GOT3 (cell line): ENCODE measurements at places on chromosomes 3 and 15.
A peak's percentile ranks its signal among the peaks of the same experiment; 100 is the strongest.

GRCh38 chr15:88932271-88932874 is 19.2 kb upstream of the MFGE8 start:
- no peak for DNase-seq

- no peak for DNase-seq
Observed at GRCh38 chr3:124428372-124429128, 301.7 kb upstream of the UMPS start.

DNA sequence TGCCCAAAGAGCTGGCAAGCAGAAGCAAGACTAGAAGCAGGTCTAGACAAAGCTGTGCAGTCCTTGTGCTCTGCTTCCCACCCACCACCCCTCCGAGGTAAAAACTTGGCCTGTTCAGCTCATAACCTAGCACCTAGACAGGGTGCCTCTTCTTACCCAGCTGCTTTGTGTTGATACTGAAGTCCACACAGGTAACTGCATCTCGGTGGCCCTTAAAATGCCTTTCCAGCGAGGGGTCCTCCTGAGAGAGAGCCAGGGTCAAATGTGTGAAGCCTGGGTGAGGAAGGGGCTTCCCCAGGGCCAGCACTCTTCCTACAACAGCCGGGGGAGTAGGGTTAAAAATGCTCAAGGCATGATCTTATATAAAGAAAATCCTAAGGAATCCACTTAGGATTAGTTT is 3.4 kb downstream of the POC1A start:
- DNase-seq, result no peak

- no peak for DNase-seq
Observed at GRCh38 chr15:44011238-44011854, 183.7 kb downstream of the FRMD5 start.

DNA sequence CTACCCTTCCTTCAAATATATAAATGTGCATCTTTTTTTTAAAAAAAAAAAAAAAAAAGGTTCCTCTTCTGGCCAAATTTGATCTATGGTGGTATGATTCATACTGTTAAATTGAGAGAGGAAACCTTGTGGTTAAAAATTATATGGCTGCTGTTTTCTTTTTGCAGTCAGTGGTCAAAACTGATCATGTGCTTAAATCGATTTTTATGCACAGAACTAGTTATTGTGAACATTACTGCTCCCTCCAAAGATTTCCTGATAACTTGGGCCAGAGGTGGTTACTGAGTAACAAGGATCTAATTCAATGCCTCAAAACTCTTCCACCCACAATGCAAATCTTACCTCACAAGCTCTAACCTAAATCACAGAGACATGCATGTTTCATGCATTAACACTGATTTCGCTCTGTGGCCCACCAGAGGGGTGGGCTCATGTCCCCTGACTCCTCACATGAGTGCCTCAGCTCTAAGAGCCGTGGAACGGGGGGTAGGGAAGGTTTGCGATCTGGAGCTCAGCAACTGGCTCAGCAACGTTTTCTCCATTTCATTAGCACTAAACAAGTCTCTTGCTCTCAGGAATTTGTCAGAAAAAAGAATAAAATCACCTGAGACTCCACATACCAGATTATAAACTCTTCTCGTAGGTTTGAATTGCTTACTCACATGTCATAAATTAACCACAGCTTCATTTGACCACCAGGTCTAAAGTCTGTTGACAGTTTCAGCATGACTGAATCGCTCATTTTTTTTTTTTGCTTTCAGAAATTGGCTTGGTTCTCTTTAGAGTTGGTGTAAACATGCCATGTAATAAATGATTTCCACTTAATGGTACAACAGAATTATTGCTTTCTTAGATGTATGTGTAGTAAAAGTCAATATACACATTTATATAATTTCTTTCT is 280.4 kb downstream of the CD47 start:
- no peak for DNase-seq

DNA sequence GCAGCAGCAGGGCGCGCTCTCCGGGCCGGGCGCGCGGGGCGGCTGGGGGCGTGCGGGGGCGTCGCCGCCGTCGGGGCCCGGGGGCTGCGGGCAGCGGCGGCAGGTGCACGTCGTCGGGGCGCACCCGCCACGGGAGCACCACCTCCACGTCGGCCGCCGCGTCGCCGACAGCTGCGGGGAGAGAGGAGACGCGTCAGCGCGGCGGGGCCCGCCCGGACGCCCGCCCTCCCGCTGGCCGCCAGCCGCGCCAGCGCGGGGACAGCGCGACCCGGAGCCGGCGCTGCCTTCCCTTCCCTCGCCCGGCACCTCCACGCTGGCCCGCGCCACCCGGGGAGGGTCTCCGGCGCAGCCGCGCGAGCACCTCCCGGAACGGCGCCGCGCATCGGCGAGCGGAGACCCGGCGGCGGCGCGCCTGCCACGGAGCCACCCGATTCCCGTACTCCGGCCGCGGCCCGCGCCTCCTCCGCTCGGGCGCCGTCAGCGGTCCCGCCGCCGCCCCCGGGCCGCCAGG is 481 bp downstream of the ADAMTS17 start:
- DNase-seq, result no peak

- no peak for DNase-seq
Observed at GRCh38 chr3:52182196-52182595, 15.8 kb upstream of the ALAS1 start.

- DNase-seq, result peak; percentile 86
Observed at GRCh38 chr15:66803182-66803729, 101.2 kb downstream of the SMAD6 start.

DNA sequence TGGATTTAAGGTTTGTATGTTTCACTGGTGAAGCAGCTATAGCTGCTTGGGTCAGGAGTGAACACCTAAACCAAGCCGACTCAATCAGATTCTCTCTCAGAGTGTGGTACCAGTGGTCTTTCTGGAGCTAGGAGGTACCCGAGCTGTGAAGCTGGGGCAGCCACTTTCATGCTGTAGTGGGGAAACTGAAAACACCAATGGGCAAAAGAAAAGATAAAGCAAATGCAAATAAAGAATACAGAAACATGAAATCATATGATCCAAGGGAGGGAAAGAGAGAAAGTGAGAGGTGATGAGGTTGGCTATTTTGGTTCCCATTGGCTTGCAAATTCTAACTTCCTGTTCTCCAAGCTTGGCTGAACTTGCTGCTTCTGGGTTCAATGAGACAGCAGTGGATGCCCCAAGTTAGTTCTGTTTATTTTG is 212.3 kb upstream of the CFAP20DC start:
- no peak for DNase-seq

- no peak for DNase-seq
Observed at GRCh38 chr15:69997161-69997485, 100.6 kb downstream of the TLE3 start.

DNA sequence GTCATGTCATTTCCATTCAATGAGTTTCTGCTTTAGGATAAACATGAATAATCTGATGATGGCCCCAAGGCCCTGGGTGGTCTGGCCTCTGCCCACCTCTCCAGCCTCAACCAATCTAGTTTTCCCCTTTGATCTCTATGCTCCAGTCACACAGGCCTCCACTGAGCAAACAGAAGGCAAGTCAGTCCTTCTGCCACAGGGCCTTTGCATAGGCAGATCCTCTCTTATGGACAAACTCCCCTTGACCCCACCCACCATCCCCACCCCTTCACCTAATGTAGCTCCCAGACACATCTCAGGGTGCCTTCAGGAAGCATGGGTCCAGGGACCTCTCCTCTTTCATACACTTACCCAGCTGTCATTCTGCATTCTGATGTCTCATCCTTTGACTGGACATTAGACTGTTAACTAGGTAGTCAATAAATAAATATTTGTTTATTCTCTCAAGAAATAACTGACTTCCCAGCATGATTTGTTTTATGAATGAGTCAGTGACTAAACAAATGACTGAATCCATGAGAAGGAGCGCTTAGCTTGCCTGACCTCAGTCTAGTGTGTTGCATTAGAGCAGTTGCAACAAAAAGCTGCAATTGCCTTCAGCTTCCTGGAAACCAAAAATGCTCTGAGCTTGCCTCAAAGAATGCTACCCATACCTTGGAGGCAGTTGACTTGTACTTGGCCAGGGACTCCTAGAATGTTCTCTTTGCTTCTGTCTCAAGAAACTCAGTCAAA is 386.6 kb upstream of the WNT5A start:
- no peak for DNase-seq

DNA sequence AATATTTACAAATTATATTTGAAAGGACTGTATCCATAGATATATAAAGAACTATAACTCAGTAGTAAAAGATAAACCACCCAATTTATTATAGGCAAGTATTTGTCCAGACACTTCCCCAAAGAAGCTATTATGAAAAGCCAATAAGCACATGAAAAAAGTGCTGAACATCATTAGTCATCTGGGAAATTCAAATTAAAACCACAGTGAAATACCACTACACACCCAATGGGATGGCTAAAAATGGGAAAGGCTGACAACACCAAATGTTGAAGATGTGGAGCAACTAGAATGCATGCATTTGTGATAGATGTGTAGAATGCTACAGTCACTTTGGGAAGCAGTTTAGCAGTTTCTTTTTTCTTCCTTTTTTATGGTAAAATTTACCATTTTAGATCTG is 147.0 kb downstream of the PDE8A start:
- no peak for DNase-seq

- DNase-seq, result no peak
Observed at GRCh38 chr15:75307778-75308390, 25.2 kb downstream of the GOLGA6D start.

GRCh38 chr3:56988458-56989168 is 71.9 kb upstream of the SPATA12 start:
- peak; percentile 29 for DNase-seq

DNA sequence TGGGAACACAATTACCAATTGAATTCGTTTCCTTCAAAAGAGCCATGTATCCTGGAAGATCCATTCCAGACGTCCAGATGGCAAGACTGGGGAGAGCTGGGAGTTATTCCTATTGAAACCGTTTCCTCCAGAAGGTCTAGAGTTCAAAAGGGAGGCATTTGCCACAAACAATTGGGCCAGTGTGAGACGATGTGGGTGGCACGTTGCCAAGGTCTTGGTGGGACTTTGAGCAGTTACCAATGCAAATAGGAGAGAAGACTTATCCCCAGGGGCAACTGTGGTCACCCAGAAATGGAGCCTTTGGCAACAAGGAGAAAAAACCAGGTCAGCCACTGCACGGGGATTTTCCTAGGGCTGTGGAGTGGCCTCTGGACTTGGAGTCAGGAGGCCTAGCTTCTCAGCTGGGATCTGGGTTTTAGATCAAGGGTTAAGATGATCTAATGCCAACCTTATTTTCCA is 29.6 kb upstream of the TLE3 start:
- no peak for DNase-seq

DNA sequence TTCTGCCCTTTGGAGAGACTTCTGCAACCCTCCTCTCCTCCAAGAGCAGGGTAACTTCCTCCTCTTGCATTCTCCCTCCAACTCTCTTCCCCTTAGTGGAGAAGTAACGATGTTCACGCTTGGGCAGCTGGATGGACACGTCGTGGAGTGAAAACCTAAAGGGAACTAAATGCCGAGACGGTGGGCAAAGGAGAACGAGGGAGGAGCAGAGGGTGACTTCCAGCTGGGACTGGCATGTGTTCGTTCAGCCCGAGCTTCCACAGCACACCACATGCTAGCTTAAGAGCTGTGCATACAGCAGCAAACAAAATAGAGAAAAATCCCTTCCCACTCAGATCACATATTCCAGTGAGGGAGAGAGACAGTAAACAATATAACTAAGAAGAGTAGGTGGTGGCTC is 179.8 kb downstream of the SLCO3A1 start:
- DNase-seq, result no peak

- no peak for DNase-seq
Observed at GRCh38 chr15:52715411-52715810, 36.2 kb upstream of the ATOSA start.

DNA sequence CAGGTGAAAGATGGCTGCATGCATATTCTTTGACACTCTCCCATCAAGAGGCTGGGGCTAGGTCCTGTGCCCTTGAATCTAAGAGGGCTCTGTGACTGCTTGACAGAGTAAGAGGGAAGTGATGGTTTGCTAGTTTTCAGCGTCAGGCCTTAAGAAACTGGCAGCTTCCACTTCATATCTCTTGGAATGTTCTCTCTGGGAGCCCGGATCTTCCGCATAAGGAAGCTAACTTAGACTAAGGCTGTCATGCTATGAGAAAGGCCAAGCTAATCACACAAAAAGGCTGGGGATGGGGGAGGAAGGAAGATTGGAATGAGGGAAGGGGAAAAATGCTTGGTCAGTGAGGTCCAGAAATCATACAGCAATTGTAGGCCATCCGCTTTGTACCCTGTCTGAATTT is 50.0 kb downstream of the MB21D2 start:
- DNase-seq, result no peak

DNA sequence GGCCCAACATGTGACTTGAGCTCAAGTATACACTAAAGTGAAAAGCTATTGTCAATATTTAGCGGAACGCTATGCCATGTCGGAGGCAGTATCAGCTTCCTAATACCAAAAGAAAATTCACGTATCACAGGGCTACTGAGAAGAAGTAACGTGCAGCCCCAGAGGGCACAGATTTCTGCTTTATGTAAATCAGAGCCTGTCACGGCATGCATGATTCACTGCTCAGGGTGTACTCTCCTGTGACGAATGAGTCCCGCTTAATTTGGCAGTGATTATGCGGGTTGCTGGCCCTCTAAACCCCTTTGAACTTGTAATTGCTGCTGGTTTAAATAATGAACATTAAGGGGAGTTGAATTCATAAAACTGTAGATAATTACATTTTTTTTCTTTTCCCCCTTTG is 85.3 kb downstream of the MEIS2 start:
- no peak for DNase-seq

DNA sequence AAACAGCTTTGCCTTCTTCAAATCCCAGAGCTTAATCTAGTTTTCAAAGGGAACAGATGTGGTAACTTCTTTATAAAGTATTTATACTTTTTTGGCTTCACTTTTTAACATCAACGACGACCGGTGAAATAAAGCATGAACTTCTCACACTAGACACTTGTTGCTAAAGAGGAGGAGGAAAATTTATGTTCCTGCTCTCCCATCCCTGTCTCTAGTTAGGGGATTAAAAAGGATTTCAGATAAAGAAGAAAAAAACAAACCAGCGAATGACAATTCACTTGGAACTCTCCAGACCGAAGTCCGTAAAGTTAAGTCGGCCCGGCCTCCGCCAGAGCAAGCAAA is 672 bp downstream of the NEDD4 start:
- DNase-seq, result no peak

DNA sequence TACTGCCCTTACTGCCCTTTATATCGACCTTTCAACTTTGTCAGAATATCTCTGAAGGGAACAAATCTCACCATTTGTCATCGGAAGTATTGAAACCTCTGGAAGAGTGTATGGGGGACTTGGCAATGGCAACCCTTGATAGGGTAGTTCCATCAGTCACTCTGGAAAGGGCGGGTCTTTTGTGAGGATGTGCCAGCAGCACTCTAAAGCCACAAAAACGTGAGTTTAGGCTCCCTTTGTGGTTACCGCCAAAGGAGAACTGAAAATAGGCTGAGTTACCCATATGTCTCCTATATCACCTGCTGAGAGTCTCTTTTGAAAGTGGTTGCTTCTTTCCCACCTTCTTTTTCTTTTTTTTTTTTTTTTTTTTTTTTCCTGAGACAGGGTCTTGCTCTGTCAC is 296.8 kb upstream of the CHRM5 start:
- DNase-seq, result no peak

GRCh38 chr3:89946884-89947283 is 839.5 kb downstream of the EPHA3 start:
- no peak for DNase-seq
